ENCODE measurements at places on chromosomes 2 and 18. TPM values are rescaled to one million over a fixed set of nuclear protein-coding genes. Genes with fewer than 3 reads are reported as not detected.

GRCh38 chr2:8219631-8220355 is 462.1 kb upstream of the ID2 start:
- H3K27ac ChIP-seq: no peak overlapping the region
- no peaks in the 10 kb centered on the region for H3K36me3 ChIP-seq
- no peaks in the 10 kb centered on the region for H3K27me3 ChIP-seq
- DNase-seq: no peak
- no peak overlapping the region for H3K4me3 ChIP-seq

GRCh38 chr18:50396005-50396660 is 21.3 kb downstream of the SKA1 start:
- no peaks in the 10 kb centered on the region for H3K4me1 ChIP-seq
- H3K36me3 ChIP-seq: no peaks in the 10 kb centered on the region
- no peak for DNase-seq
- H3K27ac ChIP-seq: no peak overlapping the region
- H3K4me3 ChIP-seq: no peak overlapping the region
- H3K27me3 ChIP-seq: no peaks in the 10 kb centered on the region

GRCh38 chr2:205293559-205293958 is 388.7 kb upstream of the NRP2 start:
- H3K27ac ChIP-seq: no peak overlapping the region
- H3K36me3 ChIP-seq: no peaks in the 10 kb centered on the region
- H3K4me3 ChIP-seq: no peak overlapping the region
- no peaks in the 10 kb centered on the region for H3K27me3 ChIP-seq

- DNase-seq: no peak
- H3K4me3 ChIP-seq: no peak overlapping the region
- no peaks in the 10 kb centered on the region for H3K36me3 ChIP-seq
- no peaks in the 10 kb centered on the region for H3K27me3 ChIP-seq
Measured at GRCh38 chr2:42040643-42041278, 7.1 kb upstream of the PKDCC start.

DNA sequence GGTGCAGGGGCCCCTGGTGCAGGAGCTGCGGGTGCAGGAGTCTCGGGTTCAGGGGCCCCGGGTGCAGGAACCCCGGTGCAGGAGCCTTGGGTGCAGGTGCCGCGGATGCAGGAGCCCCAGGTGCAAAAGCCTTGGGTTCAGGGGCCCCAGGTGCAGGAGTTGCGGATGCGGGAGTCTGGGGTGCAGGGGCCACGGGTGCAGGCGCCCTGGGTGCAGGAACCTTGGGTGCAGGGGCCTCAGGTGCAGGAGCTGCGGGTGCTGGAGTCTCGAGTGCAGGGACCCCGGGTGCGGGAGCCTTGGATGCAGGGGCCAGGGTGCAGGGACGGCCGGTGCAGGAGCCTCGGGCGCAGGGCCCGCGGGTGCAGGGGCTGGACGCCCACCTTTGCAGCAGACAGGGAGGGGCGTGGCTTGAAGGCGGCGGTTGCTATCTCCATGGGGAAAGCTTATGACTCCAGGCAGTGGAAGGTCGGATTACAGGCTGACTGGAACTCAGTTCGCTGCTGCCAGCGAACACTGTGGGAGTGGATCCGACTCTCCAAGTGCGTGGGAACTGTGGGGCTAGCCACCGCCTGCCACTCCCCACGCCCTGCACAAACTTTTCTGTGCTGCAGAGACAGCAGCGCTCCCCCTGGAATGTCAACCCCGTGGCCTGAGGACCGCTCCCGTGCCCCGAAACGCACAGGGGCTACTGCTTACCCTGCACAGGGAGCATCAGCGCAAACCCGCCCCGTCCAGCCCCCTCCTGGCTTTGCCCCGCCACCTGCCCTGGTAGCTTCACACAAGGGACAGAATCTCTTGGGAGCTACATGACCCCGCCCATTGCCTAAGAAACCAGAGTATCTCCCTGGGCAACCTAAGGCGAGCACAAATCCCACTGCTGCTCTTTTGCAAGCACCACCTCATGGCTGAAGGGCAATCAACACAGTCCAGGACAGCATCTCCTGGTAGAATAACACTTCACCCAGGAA is 40.3 kb downstream of the COPS9 start:
- no peak overlapping the region for H3K27ac ChIP-seq
- no peaks in the 10 kb centered on the region for H3K4me1 ChIP-seq
- no peak for DNase-seq
- no peak overlapping the region for H3K4me3 ChIP-seq
- no peaks in the 10 kb centered on the region for H3K36me3 ChIP-seq

GRCh38 chr2:83850071-83850725 is 608.9 kb downstream of the SUCLG1 start:
- no peak for DNase-seq
- H3K4me3 ChIP-seq: no peak overlapping the region
- H3K27ac ChIP-seq: no peak overlapping the region
- no peaks in the 10 kb centered on the region for H3K36me3 ChIP-seq

DNA sequence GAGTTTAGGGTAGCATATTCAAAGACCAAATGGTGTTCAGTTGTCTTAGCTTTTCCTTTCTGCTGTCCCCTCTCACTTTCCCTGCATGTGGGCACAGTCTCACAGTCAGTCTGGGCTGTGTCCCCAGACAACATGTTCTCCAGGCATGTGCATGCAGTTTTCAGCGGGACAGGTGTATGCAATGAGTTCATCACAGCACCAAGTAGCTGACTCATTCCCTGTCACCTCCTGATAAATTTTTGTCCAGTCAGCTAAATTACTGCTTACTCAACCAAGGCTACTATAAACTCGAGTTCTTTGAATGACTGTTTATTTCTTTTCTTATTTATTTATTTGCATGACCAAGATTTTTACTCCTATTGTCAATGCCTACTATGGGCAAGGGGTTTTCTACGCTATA is 148.8 kb upstream of the CDH19 start:
- H3K27ac ChIP-seq: no peak overlapping the region
- DNase-seq: no peak
- no peaks in the 10 kb centered on the region for H3K27me3 ChIP-seq
- no peaks in the 10 kb centered on the region for H3K36me3 ChIP-seq
- H3K4me3 ChIP-seq: no peak overlapping the region

DNA sequence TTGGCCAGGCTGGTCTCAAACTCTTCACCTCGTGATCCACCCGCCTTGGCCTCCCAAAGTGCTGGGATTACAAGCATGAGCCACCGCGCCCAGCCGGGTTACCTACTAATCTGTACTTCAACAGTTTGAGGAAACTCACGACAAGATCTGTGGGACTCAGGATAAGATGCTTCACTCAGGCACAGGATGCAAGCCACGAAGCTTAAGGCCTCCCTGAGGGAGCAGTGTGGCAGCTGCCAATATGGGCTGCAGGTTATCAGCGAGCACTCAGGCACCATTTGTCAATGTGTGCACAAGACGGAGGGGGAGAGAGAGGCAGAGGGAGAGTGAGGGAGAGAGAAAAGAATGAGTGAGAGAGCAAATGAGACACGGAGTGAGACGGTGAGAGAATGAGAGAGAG is 173.6 kb upstream of the RAB6C start:
- no peak for DNase-seq
- H3K4me3 ChIP-seq: no peak overlapping the region
- no peak overlapping the region for H3K27ac ChIP-seq
- no peaks in the 10 kb centered on the region for H3K4me1 ChIP-seq

DNA sequence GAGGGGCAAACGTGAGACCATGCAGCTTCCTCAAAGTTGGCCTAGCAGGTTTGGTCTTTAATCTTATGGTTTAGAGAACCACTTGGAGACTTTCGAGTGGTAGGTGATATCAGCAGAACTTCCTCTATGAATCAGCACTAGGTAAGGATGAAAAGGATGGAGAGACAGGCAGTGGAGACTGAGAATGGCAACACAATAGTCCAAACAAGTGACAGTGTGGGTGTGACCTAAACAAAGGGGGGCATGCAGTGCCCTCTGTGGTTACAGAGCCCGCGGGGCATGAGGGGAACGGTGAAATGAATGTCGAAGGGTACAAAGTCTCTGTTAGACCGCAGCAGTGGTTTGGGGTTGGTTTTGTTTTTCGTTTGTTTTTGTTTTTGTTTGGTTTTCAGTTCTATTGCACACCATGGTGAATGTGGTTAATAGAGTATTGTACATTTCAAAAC is 143.9 kb downstream of the L3MBTL4 start:
- no peak for DNase-seq
- H3K27ac ChIP-seq: no peak overlapping the region
- no peak overlapping the region for H3K4me3 ChIP-seq
- H3K4me1 ChIP-seq: no peaks in the 10 kb centered on the region

GRCh38 chr2:58221909-58222308 is 19.2 kb downstream of the FANCL start:
- no peak overlapping the region for H3K4me3 ChIP-seq
- H3K36me3 ChIP-seq: no peaks in the 10 kb centered on the region
- no peak for DNase-seq
- H3K27ac ChIP-seq: no peak overlapping the region

GRCh38 chr2:86446060-86446459 is 4.9 kb downstream of the KDM3A start:
- H3K27ac ChIP-seq: no peak overlapping the region
- H3K36me3 ChIP-seq: peaks cover 32% of the 10 kb centered on the region
- no peak overlapping the region for H3K4me3 ChIP-seq
- H3K27me3 ChIP-seq: no peaks in the 10 kb centered on the region
- DNase-seq: no peak

DNA sequence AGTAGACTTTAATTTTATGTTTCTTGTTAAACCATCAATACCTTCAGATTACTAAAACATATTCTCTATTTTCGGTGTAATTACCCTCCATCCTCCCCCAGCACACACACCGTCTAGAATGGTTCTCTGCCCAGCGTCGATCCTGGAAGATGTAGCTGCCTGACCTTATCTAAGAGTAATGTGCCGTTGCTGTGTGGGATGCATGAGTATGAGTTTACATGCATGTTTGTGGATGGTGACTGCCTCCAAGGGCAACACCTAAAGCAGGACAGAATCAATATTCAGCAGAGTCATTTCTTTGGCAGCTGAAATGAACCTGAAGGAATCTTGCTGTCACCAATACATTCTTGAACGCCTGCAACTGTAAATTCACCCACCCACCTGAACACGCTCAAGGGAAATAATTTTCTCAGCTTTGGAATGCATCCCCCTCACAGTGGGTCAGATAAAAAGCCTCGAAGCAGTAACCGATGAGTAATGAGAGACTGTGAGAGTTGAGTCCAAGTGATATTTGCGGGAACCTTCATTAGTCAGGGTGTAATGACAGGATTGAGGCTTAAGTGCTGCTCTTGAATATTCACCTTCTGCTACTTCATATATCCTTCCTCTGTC is 155.8 kb upstream of the RND3 start:
- no peaks in the 10 kb centered on the region for H3K27me3 ChIP-seq
- no peak overlapping the region for H3K27ac ChIP-seq
- no peak for DNase-seq
- no peaks in the 10 kb centered on the region for H3K36me3 ChIP-seq
- H3K4me1 ChIP-seq: no peaks in the 10 kb centered on the region
- no peak overlapping the region for H3K4me3 ChIP-seq

DNA sequence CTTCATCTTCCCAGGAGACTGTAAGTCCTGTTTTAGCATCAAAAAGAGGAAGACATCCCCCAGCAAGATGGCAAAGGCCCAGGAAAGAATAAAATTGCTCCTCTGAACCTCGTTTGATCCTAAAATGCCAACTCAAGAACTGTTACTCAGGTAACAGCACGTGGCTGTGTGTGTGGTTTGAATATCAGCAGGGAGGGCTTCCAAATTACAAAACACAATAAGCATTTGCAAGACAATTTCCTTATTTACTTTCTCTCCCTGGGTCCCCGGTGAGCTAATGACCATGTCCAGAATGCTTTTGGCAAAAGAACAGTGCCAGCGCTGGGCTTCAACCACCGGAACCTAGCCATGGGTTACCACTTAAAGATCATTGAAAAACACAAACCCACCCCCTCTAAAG is 163.6 kb downstream of the C1D start:
- no peaks in the 10 kb centered on the region for H3K27me3 ChIP-seq
- no peak overlapping the region for H3K27ac ChIP-seq
- no peaks in the 10 kb centered on the region for H3K4me1 ChIP-seq
- H3K4me3 ChIP-seq: no peak overlapping the region
- no peaks in the 10 kb centered on the region for H3K36me3 ChIP-seq

DNA sequence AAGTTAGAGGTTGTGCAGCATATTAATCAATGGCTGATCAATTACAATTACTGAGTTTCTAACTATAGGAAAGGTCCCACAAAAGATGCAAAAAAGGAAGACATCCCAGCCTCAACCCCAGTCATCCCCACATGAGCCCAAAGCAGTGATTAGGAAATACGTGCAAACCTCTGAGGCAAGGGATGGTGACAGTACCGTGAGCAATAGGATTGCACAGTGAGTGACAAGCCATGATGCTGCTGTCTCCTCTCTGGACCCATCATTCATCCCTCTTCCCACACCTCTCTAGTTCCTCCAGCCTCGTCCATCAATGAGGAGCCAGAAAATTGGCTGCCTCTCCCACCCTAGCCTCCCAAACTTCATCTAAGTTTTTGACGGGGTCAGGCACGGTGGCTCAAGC is 4.0 kb upstream of the SLC11A1 start:
- H3K4me3 ChIP-seq: no peak overlapping the region
- H3K36me3 ChIP-seq: no peaks in the 10 kb centered on the region
- H3K4me1 ChIP-seq: no peaks in the 10 kb centered on the region
- no peak for DNase-seq
- no peak overlapping the region for H3K27ac ChIP-seq

DNA sequence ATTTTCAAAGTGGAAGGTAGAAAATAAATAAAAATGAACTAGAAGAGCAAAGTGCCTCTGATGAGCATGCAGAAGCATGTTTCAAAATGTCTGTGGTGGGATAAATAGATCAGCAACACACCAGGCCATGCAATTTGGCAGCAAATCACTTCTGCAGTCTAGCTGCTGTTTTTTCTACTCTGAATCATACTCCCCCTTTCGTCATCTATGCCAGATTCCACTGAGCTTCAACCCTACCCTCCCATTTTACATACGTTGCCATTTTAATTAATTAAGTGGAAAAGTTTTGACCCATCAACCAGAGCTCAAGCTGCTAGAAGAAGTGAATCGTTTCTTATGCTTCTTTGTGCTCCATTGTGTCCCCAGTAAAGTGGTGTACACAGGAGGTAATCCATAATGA is 79.3 kb downstream of the NRXN1 start:
- no peaks in the 10 kb centered on the region for H3K27me3 ChIP-seq
- no peak overlapping the region for H3K4me3 ChIP-seq
- H3K27ac ChIP-seq: no peak overlapping the region
- no peaks in the 10 kb centered on the region for H3K4me1 ChIP-seq
- no peak for DNase-seq
- H3K36me3 ChIP-seq: no peaks in the 10 kb centered on the region

- H3K27me3 ChIP-seq: no peaks in the 10 kb centered on the region
- no peak for DNase-seq
- H3K36me3 ChIP-seq: no peaks in the 10 kb centered on the region
- H3K4me3 ChIP-seq: no peak overlapping the region
- no peaks in the 10 kb centered on the region for H3K4me1 ChIP-seq
Measured at GRCh38 chr2:85468704-85469349, 50.3 kb downstream of the SH2D6 start.

RPRM gene
- total RNA-seq: not detected

LBX2 gene
- total RNA-seq: 0.38 TPM

PXDN gene
- total RNA-seq: 0.39 TPM

AP1S3 gene
- 15.4 TPM for total RNA-seq

PAX8 gene
- 2.3 TPM for total RNA-seq

KCNK3 gene
- not detected for total RNA-seq

CCDC178 gene
- total RNA-seq: not detected

CHRND gene
- not detected for total RNA-seq

MYO7B gene
- total RNA-seq: not detected

LRRTM1 gene
- not detected for total RNA-seq

SERPINB13 gene
- not detected for total RNA-seq

Data from CD8-positive, alpha-beta memory T cell (primary cell).